ENCODE measurements at places on chromosomes 4 and X.
A peak's percentile ranks its signal among the peaks of the same experiment; 100 is the strongest.

GRCh38 chr4:148238086-148238485 is 204.1 kb downstream of the NR3C2 start:
- peak; percentile 50 for DNase-seq

DNA sequence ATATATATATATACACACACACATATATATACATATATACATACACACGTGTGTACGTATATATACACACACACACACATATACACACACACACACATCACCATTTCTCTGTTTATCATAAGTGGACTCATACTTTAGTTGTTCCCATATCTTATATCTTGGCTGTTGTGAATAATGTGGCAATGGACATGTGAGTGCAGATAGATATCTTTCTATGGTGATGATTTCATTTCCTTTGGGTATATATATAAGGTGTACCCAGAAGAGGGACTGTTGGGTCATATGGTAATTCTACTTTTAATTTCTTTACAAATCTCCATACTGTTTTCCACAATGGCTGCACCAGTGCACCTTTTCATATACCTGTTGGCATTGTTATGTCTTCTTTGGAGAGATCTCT is 105.9 kb downstream of the LARP1B start:
- DNase-seq, result no peak

DNA sequence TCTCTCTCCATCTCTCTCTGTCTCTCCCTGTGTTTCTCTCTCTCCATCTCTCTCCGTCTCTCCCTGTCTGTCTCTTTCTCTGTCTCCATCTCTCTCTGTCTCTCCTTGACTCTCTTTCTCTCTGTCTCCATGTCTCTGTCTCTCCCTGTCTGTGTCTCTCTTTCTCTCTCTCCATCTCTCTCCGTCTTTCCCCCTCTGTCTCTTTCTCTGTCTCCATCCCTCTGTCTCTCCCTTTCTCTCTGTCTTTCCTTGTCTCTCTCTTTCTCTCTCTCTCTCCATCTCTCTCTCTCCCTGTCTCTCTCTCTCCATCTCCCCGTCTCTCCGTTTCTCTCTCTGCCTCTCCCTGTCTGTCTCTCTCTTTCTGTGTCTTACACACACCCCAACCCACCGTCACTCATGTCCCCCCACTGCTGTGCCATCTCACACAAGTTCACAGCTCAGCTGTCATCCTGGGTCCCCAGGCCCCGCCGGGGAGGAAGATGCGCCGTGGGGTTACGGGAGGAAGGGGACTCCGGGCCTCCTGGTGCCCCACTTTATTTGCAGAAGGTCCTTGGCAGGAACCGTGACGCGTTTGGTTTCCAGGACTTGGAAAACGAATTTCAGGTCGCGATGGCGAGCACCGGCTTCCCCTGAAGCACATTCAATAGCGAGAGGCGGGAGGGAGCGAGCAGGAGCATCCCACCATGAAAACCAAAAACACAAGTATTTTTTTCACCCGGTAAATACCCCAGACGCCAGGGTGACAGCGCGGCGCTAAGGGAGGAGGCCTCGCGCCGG is 1.2 kb upstream of the SHOX start:
- no peak for DNase-seq

- no peak for DNase-seq
Measured at GRCh38 chrX:2340991-2341390, 159.8 kb downstream of the DHRSX start.

- DNase-seq, result no peak
Measured at GRCh38 chr4:142322996-142323395, 523.1 kb downstream of the INPP4B start.

DNA sequence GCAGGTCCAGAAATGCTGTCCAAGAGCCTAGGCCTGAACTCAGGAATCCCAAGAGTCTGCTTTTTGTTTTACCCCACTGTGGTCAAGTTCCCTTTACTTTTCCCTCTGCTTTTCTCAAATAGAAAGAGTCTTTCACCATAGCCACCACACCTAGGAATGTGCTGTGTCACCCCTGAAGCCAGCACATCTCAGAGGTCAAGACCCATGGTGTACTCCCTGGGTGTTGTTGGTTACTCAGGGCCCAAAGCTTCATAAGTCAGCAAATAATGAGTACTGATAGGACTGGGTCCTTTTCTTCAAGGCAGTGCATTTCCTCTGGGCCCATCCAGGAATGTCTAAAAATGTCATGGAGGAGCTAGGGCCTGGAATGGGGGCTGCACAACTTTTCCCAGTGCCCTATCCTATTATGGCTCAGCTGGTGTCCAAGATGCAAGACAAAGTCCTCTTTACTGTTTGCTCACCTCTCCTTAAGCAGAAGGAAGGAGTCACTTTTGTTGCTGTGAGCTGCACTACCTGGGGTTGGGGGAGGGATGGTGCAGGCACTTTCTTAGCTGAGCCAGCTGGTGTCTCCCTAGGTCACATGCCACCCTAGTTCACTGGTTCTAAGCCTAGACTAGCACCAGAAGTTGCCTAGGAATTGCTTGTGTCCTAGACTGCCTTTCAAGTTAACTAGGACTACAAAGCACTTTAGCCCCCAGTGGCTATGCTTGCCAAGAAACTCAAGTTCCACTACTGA is 62.4 kb upstream of the RXFP1 start:
- DNase-seq, result no peak

- DNase-seq, result no peak
Measured at GRCh38 chr4:41751449-41752061, 3.0 kb upstream of the PHOX2B start.

- DNase-seq, result no peak
Measured at GRCh38 chr4:10200869-10201268, 84.3 kb upstream of the WDR1 start.

DNA sequence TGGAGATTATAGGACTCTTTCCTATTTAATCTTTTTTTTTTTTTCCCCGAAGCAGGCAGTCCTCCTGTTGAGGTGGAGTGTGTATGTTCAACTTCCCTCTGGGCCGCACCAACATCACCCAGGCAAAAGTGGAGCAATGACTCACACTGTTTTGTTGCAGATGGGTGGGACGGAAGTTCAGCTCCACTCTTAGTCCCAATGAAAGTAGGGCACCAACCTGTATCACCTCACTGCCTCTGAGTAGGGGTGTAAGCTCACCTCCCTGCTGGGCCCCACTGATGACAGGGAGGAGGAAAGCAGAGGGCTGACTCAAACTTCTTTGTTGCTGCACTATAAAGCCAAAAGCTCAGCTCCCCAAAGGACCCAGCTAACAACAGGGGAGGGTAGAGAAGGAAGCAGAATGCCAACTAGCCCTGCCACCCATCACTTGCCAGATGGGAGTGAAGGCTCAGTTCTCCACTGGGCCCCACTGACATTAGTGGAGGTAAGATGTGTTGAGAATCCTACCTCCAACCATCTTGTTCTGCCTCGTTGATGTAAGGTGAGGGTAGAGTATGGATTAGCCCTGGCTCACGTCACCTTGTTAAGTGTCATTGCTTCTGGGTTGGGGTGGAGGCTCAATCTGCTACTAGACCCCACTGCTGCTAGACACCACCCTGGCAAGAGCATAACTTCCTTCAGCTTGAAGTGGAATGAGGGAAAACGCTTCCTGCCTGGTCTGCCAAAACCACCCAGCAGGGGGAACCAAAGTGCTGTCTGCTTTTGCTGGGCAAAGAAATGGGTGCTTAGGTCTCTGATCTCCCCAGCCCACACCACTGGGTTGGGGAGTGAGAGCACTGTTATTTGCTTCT is 14.1 kb downstream of the RPS6KA3 start:
- peak; percentile 62 for DNase-seq

DNA sequence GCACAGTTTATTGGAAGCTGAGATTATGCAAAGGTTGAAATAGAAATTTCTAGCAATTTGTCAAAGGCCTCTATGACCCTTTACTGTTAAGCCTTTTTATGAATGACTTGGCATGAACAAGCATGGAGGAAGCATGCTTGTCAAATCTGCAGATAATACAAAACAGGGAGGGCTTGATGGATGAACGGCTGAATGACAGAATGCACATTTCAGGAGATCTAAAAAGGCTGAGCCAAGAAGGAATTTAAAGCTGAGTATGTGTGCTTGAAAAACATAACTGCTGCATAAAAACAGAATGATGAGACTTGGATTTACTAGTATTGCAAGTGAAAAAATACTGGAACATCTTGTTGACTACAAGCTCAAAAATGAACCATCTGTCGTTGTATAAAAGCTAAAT is 29.0 kb upstream of the UBE2K start:
- DNase-seq, result no peak

DNA sequence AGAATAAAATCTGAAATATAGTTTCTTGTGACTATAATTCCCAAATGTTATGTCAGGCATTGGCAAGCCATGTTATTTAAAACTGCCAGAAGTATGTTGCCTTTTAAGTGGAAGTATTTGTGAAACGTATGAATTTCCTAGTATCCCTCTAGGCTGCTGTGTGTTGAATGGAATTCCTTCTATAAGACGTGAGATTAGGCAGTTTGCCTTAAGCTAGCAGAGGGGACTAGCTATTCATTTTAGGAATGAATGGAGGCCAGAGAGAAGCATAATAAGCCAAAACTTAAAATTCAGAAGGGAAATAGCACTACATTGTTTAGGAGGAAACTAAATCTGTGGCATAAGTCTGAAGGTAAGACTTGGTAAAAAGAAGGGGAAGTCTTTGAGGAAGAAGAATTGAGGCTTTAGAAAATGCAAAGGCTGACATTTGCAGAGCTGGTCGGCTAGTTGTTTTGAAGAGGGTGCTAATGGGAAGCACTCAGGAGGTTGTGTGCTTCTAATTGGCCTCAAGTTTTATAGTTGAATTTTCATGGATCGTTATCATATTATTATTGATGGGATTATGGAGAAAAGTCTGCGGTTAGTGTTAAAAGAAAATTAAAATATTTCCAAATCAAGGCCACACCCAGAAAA is 57.1 kb downstream of the TMEM131L start:
- no peak for DNase-seq

- DNase-seq, result no peak
Measured at GRCh38 chr4:112219826-112220366, 11.7 kb upstream of the AP1AR start.

- DNase-seq, result no peak
Measured at GRCh38 chr4:87523307-87523706, 5.9 kb downstream of the SPARCL1 start.

DNA sequence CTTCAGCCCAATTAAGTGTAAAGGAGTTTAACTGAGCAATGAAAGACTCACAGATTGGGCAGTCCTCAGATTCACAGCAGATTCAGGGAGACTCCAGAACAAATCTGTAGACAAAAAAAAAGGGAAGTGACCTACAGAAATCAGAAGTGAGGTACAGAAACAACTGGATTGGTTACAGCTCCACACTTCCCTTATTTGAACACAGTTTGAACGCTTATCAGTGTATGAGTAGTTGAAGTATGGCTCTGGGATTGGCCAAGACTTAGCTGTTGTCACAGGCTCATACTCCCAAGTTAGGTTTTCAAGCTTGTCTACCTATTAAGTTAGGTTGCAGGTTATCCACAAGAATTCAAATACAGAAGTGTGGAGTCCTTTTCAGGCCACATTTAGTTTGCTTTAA is 112.4 kb upstream of the ELOVL6 start:
- no peak for DNase-seq

GRCh38 chr4:101563126-101563525 is 215.8 kb upstream of the PPP3CA start:
- DNase-seq, result peak; percentile 28

Measured in fibroblast of pulmonary artery (primary cell).